ENCODE measurements at places on chromosomes 12 and 14.

DNA sequence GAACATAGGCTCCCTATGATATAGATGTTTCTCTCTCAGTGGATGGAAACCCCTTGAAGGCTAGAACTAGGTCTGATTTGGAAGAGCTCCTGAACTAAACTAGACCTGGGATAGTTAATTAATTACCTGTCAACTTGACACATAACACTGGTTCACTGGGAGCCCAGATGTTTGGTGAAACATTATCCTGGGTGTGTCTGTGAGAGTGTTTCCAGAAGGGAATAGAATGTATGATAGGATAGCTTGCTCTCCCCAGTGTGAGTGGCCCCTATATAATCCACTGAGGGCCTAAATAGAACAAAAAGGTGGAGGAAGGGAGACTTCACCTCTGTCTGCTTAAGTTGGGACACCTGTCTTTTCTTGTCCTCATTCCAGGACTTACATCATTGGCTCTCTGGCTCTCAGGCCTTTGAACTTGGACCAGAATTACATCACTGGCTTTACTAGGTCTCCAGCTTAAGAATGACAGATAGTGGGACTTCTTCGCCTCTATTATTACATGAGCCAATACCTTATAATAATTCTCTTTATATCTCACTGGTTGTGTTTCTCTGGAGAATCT lies 194.1 kb downstream of the KTN1 start:
- no peak for DNase-seq

DNA sequence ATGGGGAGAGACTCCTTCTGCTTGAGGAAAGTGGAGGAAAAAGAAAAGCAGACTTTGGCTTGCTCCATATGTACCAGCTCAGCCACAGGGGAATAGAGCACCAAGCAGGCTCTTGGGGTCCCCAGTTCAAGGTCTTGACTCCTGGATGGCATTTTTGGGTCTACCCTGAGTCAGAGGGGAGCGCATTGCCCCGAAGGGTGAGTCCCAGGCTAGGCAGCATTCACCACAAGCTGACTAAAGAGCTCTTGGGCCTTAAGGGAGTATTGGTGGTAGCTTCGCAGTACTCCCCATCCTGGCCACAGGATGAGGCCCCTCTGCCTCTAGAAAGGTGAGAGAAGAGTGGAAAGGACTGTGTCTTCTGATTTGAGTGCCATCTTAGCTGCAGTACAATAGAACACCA lies 19.8 kb upstream of the UNC79 start:
- no peak for DNase-seq

- no peak for DNase-seq
Measured at GRCh38 chr14:71050227-71050823, 143.1 kb downstream of the PCNX1 start.

DNA sequence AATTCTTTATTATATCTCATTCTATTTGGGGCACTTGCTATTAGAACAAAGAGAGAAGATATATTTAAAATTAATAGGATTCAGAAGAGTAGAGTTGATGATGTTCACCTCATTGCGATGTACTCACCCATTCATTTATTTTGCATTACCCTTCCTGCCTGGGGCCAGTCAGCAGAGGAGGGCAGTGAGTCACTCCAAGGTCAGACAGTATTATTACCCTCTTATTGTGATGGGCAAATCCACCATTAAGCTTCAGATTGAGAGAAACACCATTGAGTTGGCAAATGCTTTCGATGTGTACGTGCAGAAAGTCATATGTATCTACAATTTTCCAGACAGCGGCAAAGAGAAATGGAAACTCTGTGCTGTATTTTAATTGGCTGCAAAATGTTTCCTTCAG lies 134.2 kb downstream of the BICD1 start:
- no peak for DNase-seq

- DNase-seq: no peak
Measured at GRCh38 chr12:122865268-122866231, 30.3 kb downstream of the HIP1R start.

DNA sequence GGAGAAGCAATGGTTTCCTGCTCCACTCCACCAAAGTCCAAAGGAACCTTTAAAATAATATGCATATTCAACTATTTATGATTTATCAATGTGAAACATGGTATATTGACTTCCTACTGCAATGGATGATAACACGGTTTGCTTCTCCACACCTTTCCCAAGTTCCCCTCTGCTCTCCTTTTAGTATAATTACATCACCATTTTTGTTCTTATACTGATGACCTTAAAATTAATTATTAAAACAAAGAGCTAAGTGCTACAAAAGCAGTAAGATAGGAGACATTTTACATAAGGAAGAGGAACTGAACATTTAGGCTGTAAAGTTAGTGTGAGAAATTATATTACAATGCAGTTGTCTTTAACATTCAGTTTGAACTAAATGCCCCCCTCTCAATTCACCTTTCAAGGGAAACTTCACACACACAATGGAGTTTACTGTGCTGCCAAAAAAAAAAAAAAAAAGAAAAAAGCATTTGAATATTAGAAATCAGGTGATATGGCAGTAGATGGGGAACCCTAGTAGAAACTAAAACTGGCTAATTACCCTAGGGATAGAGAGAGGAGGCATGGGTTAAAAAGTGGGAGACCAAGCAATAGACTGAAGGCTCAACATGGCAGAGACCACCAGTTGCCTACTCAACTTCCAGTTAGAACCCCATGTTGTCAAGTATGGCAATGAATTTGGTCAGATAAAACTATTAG lies 37.1 kb upstream of the STK38L start:
- DNase-seq: no peak

GRCh38 chr14:35146711-35147149 lies 24.4 kb downstream of the PRORP start:
- no peak for DNase-seq

GRCh38 chr14:105425823-105426247 lies 6.2 kb downstream of the MTA1 start:
- DNase-seq: no peak

- no peak for DNase-seq
Measured at GRCh38 chr12:94813314-94813713, 163.0 kb upstream of the TMCC3 start.

DNA sequence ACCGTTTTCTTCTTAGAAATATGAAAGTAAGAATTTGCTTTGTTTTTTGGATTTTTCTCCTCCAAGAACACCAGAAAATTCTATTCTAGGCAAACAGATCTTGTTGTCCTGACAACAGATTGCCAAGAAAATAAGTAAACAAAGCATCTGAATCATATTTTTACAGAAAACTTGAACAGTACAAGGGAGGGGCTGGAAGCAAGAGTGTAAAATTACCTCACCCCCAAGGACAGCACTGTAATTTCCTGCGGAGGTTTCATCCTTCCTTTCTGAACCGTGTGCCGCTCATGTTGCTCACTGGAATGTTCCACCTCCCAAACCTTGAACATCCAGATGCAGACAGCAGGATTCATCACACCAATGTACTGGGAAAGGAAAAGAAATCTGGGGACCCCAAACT lies 5.4 kb upstream of the CAMKK2 start:
- no peak for DNase-seq

GRCh38 chr14:95256776-95257060 lies 63.0 kb downstream of the CLMN start:
- DNase-seq: no peak

DNA sequence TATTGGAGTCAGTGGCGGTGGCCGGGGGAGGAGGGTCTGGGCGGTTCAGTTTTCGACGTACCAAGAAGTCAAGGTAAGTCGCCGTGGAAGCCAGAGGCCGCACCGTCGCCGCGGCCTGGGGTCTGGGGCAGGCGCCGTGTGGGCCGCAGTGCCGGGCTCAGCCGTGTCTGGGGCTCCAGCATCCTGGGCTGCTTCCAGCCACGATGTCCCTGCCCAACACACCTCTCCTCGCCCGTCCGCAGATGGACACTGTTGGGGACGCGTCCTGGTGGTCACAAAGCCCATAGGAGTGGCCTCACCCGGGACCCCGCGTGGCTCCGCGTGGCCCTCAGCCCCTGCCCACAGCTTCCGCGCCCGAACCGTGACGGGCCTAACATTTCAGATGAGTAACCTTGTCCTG lies 59.1 kb downstream of the FBRSL1 start:
- no peak for DNase-seq

DNA sequence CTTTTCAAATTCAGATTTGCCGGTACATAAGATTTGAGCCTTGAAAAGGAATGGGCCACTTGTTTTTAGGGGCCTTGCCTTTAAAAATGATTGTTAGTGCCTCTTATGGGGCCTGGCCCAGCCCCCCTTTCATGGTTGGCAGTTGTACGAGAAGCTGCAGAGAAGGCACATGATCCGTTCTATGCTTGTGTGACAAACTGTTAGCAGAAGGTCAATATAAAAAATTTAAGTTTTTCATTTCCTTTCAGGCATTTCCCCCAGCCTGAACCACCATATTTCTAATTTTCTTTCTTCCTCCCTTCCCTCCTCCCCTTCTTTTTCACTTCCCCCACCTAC lies 119.1 kb downstream of the PLXNC1 start:
- DNase-seq: no peak

DNA sequence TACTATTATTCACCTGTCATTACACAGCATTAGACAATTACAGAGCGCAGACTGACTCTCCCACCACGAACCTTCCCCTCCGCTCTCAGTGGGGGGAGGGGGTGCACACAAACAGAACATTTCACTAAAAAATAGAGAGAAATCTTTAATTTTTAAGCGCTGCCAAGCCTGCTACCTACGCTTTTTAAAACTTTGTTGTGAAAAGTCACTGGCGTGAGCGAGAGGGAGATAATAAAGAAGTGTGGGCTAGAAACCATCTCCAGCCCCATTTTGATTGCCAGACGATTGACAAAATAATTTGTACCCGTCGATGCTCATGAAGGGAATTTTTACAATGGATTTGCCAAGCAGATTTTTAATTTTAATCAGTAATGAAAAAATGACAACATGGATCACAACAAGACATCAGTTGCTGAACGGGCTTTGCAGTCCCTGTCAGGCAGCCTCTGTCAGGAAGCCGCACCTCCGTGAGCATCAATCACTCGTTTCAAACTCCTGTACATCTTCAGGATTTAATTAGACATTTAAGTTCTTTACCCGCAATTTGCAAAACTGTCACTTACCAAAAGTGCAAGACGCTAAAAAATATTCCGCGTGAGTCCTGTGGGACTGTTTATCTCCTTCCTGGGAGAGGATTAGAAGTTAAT lies 209.1 kb downstream of the BCL11B start:
- no peak for DNase-seq

DNA sequence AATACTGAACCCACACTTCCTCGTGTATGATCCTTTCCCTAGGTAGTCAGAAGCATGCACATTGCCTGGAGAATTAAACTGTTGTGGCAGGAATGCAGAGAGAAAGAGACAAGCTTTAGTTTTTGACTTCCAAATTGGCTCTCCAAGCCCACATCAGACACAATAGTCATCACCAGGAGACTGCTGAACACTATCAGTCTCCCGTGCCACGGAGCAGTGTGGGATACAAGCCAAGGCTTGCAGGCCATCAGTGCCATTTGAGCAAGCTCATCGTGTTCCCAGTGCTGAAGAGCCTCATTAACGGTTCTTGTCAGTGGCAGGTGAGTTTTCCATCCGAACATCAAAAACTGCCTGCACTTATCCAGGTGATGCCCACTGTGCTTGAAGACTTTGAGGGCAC lies 410.8 kb downstream of the NAV3 start:
- DNase-seq: no peak

GRCh38 chr12:131105351-131105735 lies 151.6 kb downstream of the ADGRD1 start:
- no peak for DNase-seq

DNA sequence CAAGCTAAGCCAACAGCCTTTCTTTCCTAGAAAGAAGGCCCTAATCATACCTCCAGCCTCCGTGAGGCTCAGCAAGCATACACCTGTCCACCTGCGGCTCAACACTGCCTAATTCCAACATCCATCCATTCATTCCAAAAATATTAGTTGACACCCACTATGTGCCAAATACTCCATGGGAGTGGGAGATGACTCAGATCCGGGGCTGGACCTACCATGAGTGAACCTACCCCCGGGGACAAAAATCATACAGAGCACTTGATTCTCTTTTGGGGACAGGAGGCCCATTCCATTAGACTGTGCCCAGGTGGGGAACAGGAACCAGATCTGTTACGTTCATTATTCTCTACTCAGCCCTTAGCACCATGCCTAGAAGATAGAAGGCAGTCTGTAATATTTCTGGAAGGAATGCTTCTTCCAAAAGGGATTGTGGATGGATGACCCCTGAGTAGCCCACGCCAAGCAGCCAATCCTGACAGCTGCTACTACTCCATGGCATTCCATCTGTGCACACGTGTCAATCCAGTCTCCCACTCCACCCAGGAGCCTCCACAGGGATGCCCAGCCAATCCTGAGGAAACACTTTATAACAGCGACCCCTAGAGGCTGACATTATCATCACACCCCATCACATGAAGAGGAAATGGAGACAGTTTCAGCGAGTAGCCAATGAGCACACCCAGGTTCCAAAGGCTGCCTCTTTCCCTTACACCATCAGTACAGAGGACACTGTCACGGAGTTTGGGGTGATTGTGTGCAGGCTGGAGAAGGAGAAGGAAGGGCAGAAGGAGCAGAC lies 170.7 kb downstream of the ESRRB start:
- no peak for DNase-seq

DNA sequence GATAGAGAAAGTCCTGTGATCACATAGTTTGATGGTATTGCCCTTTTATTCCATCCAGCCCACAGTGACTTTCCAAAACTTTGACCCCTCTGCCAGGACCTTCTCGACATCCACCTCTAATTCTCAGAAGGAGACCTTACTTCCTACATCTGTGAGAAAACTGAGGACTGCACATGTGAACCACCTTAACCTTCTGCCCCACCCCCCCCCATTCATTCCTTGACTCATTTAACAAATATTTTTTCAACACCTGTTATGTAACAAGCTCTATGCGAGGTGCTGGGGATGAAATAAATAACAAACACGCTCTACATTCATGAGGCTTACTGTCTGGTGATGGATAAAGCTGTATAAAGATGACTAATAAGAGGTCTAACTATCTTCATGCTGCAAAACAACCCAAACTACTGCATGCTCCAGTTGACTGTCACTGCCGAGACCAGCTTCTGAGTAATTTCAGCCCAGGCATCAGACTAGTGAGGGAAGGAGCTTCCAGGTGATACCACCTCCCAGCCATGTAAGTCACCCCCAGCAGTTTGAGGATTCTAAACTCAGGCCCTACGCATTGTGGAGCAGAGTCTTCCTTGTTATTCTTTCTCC lies 1.9 kb upstream of the HAL start:
- DNase-seq: no peak

- DNase-seq: no peak
Measured at GRCh38 chr12:75876832-75877762, 154.5 kb downstream of the PHLDA1 start.

GRCh38 chr14:72619881-72620280 lies 274.0 kb downstream of the DPF3 start:
- DNase-seq: no peak
